EH (cell line): ENCODE measurements at places on chromosomes 1 and 21.

DNA sequence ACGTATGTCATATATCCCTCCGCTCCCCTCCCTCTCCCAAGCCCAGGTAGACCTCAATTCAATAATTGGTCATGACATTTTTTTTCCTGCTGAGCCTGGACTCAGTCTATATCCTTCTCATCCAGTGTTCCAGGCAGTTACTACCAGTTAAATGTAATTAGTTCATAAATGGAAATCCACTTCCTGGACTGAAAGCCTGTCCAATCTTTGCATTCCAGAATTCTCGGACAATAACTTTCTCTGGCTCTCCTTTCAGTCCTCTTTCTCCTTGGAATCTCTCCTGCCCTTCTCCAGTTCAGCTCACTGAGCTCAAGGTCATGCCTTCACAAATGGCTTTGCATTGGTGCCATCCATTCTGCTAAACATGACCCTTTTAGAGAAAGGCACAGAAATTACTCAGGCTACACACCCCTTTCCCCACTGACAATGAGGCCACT, 34.8 kb downstream of the VWA5B1 start:
- no peak for DNase-seq

GRCh38 chr1:29635501-29636263, 399.4 kb downstream of the PTPRU start:
- no peak for DNase-seq

DNA sequence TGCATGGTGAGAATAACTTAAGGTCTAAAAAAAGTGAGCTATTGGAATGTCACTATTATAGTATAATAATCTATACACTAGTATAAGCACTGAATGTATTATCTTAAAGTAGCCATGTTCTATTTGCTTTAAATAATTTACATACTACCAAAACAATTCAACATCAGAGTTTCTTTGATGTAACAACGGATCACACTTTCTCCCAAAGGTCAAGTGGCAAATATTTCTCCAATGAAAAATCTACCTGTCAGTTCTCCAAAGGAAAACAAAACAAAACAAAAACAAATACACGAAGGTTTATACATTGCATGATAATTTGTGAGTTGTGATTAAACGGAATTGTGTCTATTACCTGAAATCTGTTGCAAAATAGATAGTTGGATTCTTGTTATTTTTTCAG, 581.4 kb downstream of the USP25 start:
- no peak for DNase-seq

GRCh38 chr21:46411691-46412090, 47.0 kb upstream of the DIP2A start:
- no peak for DNase-seq

DNA sequence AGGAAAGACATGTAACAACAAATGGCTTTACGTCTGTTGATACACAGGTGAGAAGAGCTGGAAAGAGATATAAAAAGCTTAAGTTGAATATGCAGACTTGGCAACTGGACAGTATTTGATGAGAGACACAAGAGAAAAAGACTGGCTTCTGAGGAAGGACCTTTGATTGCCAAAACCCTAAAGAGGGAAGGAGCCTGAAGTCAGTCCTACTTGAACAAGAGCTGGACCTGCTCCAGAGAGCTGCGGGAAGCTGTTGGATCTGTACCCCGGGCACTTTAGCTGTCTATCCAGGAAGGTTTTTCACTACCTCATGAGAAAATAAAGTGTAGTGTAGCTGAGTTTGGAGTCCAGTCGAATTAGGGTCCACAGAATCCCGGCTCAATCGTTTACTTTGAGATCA, 25.3 kb upstream of the LRRC8B start:
- no peak for DNase-seq

DNA sequence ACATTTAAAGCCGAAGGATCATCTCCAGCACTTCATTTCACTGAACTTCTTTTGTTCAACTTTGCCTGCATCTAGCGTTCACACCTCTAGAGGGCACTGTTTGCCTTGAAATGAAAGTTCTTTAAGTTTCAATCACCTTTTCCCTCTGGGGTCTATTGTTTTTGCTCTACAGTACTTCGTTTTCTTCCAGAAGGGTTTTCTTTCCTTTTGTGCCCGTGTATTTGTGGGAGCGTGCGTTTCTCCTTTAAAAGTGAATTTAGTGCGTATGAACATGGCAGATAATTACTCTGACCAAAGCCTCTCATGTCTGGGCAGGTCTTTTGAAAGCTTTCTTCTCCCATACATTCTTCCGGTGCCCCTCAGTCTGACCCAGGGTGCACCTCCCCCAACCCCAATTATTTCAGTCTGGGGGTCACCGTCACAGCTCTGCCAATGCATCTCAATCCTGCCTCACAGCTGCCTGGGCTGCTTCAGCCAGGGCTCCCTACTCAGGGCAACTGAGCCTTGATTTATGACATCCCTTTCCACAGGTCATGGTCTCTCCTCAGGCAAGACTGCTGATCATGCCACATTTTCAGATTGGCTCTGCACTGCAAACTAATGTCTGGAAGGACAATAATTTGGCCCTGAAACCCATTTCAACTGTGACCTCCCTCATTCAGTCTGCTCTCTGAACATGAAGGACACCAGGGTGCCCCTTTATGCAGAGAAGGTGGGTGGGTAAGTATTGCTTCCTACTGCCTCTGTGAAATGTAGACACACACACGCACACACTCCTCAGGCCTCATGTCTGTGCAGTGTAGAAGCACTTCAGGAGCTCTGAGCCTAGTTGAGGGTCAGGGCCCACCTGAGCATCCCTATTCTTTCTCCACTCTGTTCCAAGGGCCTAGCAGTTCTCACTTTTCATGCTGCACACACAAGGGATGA, 88.6 kb downstream of the NUF2 start:
- peak; percentile 49 for DNase-seq

GRCh38 chr21:42806509-42807140, 72.7 kb downstream of the WDR4 start:
- DNase-seq, result no peak

- DNase-seq, result peak; percentile 62
Measured at GRCh38 chr1:243335292-243335691, 79.5 kb downstream of the SDCCAG8 start.

DNA sequence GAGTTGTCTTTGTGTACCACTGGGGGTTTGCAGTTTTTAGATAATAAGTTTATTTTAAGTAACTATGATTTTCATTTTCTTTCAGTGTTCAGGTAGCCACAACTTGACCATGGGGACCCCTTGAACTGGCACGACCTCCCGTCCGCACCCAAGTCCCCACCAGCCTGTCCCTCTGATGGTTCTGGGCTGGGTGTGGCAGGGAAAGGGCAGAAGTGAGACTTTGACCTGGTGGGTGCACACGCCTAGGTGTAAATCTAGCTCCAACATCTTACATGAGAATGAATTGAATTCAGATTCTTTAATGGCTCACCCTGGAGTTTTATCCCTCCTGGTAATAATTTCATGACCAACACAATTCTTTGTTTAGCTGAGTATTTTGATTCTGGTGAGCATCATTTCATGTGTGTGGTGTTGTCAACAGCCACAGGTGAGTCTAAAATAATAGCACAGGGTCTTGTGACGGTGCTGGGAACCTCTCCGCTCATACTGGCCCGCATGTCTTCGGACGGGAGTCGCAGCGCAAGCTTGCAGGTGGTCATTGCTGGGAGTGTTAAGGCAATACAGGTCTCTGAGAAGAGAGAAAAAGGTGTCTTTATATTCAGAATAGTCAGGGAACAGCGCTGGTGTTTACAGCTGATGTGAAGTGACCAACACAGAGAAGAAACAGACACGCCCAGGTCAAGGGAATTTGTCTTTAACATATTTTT, 50.8 kb upstream of the POFUT2 start:
- no peak for DNase-seq

DNA sequence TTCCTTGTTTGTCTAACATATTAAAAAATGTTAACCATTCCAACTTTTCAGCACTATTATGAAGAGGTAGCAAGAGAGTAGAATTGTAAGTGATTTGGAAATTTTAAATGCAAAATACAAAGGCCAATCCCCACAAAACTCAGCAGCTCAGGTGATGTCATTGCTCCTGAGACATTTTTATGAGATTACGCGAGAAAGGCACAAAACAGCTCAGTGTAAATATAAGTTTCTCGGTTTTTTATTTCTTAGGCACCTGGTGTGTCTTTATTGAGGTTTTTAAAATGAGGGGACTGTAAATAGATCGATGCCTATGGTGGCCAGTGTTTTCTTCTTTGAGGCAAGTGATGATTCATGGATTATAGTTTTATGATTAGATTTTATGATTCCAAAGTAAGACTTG, 6.1 kb downstream of the ABCG1 start:
- no peak for DNase-seq

- no peak for DNase-seq
Measured at GRCh38 chr21:35478161-35479064, 429.3 kb upstream of the RUNX1 start.

GRCh38 chr1:12285496-12286143, 55.8 kb downstream of the VPS13D start:
- DNase-seq, result peak; percentile 54

DNA sequence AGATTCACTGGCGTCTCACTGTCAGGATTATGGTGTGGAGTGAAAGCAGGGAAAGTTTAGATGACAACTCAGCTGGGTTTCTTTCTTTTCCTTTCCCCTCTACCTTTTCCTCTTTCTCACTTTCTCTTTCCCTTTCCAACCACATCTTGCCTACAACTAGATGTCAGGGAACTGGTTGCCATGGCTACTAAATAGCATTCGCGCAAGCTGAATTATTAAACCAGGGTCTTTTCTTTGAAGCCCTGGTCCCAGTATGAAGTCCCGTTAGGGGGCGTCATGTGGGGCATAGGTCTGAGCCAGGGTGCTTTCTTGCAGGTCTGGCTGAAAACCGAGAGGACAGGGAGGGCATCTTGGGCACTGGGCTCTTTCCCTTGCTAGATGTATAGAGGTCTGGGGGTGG, 168.4 kb upstream of the CACNA1E start:
- no peak for DNase-seq

- no peak for DNase-seq
Measured at GRCh38 chr1:1169429-1170214, 4.1 kb upstream of the TTLL10 start.

DNA sequence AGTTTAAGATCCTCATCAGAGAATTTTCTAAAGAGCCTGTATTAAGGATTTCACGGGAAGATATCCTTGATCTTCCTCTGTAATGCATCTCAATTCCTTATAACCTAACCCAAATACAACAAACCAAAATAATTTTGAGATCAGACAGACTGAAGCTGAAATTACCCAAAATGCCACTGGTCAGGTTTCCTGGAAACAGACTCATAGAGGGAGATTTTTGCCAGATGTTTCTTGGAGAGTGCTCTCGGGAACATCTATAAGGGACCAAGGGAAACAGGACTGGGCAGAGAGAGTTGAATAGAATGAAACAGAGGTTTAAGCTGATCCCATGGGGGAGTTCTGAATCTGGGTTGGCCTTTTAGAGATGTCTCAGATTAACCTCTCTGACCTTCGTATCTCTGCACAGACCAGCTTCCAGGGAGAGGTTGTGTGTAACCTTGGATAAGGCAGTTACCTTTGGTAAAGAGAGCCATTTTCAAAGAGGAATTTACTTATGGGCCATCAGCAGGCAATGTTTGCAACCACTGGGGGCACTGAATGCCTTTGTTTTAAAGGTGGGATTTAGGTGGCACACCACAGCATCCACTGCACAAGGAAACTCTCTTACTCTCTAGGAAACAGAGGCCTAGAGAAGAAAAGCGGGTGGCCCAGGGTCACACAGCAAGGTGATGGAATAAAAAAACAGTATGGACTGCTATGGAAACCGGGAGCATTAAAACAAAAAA, 130.8 kb upstream of the SGIP1 start:
- no peak for DNase-seq

DNA sequence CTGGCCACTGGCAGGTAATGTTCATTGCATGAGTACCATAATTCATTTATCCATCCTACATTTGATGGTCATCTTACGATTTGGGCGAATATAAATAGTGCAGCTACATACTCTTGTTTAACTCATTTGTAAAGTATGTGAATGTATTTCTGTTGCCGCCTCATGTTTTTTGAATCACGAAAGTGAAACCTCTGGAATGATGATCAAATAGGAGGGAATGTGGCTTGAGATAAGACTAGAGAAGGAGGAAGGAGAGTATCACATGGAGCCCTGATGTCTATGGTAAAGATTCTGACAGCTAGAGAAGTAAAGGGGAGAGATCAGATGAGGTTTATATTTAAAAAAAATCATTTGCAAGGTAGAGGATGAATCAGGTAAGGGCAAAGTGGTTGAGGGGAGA, 8.0 kb downstream of the MRPS14 start:
- peak; percentile 89 for DNase-seq

GRCh38 chr1:78370356-78370755, 120.4 kb upstream of the PTGFR start:
- DNase-seq, result peak; percentile 65

- DNase-seq, result no peak
Measured at GRCh38 chr1:50289495-50289894, 133.7 kb downstream of the DMRTA2 start.

DNA sequence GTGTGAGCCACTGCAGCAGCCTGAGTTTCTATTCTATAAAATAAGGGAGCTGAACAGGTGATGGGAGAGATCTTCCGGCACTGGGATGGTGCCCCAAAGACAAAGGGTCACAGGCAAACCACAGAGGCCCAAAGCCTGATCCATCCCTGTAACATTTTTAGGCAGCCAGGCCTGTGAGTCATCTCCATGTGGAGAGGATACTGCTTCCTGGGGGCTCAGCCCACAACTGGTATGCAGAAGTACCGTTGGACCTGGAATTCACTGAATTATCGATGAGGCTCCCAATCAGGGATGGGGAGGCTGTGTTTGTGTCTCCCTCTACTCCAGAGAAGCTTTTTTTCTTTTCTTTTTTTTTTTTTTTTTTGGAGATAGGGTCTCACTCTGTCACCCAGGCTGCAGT, 48.8 kb upstream of the WASF2 start:
- DNase-seq, result peak; percentile 91

GRCh38 chr21:31448496-31448895, 104.4 kb upstream of the TIAM1 start:
- no peak for DNase-seq

DNA sequence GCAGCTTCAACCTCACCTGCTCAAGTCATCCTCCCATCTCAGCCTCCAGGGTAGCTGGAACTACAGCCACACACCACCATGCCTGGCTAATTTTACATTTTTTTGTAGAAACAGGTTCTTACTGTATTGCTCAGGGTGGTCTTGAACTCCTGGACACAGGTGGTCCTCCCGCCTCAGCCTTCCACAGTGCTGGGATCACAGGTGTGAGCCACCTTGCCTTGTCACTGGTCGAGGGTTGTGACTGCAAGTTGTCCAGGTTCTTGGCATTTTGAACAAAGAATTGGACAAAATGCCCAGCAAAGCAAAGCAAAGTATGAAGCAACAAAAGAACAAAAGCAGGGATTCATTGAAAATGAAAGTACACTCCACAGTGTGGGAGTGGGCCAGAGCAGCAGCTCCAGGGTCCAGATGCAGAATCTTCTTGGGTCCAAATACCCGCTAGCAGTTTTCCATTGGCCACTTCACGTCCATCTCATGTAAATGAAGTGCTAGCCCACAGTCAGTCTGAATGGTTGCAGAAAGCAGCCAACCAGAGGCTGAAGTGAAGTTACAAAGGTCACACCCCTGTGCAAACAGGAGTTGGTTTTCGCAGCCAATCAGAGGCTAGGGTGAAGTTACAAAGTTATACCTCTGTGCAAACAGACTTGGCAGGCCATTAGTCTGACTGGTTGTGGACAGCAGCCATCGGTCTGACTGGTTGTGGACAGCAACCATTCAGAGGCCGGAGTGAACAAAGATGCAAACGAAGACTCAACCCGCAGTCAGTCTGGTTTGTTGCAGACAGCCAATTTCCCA, 109.5 kb upstream of the KIF26B start:
- DNase-seq, result peak; percentile 18
